ENCODE measurements at places on chromosomes 12 and 14.

DNA sequence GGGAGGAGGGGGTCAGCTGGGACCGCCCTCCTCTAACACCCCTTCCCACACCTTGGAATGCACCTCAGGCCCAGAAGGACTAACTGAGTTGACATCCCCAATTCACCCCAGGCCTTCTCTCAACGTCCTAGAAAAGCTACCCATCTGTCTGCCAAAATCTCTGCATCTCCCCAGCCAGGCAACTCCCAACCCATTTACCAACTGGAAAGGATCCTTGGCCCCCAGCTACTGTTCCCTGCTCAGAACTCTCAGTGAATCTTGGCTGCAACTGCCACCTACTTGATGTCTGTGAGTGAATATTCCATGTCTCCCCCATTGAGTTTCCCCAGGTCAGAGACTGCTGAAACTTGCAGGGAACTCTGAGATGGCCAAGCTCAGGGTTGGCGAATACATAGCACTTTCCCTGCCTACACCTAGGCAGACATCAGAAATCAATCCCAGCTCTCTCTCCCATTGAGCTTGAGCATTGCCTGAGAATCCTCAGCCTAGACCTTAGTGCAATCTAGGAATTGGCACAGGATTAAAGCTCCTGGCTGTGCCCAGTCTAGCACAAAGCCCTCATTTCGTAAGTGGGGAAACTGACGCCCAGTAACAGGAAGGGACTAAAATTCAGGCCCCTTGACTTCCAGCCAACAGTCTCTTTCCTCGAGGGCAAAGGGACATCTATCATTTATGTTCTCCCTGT is 71.9 kb upstream of the NCOR2 start:
- DNase-seq, result no peak

DNA sequence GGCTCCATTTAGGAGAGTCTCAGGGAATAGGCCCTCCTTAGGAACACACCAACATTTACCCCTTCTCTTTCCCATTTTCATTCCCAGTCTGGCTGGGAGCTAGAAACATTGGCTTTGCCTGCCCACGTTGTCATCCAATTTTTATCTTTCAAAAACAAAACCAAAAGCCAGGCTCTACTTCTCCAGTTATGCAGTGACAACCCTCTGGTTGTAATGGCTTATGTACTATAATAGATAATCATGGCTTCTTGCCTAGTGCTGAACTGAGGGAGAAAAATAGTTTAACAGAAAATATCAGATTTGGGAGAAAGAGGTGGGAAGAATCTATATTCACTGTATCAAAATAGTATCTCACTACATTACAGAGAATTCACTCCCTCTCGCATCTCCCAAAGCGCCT is 32.1 kb upstream of the IL22 start:
- DNase-seq, result no peak

GRCh38 chr14:63345826-63346225 is 27.1 kb upstream of the GPHB5 start:
- DNase-seq, result no peak

DNA sequence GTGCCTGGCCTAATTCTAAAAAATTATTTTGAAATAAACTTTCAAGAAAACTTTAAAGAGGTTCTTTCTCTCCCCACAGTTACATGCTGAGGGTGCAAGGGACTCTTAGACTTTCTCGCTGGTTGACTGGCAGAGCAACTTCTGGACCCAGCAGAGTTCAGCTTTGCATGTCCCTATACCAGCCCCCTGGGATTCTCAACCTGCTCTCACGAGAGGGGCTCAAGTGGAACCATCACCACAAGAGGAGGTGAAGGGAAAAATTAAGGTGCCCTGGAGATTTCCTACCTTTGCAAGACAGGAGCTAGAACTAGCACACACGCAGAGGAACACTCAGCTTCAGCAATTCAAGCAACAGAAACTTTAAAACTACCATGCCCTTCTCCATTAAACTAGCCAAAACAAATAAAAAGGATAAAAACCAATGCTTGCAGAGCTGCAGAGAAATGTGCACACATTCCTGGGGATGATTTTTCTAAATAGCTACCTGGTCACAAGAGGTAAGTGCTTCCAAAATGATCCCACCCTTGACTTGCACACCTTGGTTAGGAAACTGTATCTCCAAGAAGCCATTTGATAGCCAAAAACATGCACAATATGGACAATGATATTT is 2.5 kb downstream of the HVCN1 start:
- no peak for DNase-seq

DNA sequence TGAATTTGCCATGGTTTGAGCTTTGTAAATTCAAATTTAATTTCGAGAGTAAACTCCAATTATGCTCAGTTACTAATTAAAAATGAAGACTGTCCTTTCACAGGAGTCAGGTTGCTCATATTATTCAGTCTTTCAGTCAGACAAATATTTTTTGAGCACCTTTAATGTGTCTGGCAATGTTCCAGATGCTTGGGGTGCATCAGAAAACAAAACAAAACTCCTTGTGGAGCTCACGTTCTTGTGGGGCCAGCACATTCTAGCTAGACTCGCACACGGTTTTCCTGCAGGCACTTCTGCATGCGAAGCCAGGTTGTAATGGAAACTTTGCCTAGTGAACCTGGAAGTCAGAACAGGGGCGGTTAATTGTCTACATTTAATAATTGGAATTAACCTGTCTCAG is 64.0 kb upstream of the ATF1 start:
- no peak for DNase-seq

GRCh38 chr14:36619853-36620252 is 37.4 kb upstream of the NKX2-8 start:
- no peak for DNase-seq

DNA sequence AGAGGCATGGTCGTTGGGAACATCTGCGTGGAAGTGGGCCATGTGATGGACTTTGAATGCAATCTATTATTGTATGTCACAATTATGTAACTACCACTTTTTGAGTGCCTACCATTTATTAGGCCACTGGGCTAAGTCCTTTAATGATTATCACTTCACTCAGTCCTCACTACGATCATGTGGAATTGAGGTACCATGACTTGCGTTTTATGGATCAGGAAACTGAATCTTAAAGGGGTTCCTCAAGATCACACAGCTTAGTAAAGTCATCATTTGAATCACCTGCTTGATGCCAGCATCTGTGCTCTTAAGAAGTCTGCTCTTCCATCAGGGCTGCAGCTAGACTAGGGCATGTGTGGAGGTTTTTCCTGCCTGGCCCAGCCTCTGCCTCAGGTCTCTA is 136.7 kb downstream of the DAD1 start:
- no peak for DNase-seq

DNA sequence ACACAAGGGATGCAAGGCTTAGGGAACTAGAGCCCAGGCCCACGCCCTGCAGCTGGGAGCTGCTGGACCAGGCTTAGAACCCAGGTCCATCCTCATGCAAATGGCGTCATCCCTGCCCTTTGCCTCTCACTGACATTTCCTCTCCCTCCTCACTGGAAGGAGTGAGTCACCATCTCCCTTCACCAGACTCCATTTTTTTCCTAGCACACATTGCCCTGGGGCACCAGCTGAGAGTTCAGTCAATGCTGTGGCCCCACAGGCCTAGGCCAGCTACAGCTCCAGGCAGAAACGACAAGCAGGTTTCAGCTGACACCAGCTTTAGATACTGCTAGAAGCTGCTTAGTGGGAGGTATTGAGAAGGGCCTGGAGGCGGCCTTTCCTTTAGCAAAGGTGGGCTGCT is 98.9 kb downstream of the RIMBP2 start:
- no peak for DNase-seq

- DNase-seq, result no peak
Observed at GRCh38 chr12:45938566-45938965, 51.8 kb downstream of the SCAF11 start.

- DNase-seq, result no peak
Observed at GRCh38 chr12:120479458-120479857, 9.9 kb upstream of the SRSF9 start.

DNA sequence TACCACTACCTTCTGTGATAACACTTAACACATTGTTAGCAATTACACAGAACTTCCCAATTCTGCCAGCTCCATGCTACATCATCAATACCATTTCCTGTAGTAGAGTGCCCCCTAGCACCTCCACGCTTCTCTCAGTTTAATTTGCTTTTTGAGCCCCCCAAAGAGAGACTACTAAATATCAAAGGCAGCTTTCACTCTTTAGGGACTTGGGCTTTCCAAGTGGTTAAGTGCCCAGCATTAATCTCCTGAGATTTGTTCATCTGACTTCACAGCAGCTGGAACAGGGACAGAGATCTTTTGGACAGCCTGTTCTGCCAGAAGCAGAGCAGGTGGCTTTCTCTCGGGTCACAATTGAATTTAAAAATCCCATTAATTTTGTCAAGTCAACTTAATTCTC is 954.9 kb downstream of the DIO2 start:
- no peak for DNase-seq

- no peak for DNase-seq
Observed at GRCh38 chr12:66947119-66947518, 268.2 kb upstream of the GRIP1 start.

DNA sequence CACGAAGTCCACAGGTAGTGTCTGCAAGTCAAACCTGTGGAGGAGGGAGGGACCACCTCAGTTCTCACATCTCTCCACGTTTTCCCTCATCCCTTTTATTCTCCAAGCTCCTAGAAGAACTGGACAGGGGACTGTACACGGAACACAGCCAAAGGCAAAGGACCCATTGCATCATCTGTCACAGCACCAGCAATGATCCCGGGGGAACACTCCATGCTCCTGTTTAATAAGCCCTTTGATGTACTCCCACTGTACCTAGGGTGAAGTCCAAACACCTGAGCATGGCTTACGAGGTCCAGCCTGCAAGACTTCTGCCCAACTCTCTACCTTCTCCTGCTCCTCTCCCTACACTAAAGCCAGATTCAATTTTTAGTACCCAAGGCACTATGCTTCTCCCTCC is 26.5 kb downstream of the PRPF40B start:
- DNase-seq, result no peak

DNA sequence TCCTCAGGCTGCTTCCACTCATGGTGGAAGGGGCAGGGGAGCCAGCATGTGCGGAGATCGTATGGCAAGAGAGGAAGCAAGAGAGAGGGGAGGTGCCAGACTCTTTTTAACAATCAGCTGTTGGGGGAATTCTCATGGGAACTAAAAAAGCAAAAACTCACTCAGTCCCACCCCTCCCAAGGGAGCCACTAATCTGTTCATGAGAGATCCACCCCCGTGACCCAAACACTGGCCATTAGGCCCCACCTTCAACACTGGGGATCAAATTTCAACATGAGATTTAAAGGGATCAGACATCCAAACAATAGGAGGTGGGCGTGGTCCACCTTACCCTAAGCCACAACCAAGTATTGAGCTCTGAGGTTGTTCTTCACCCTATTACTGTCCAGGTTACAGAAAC is 375.1 kb downstream of the GRIN2B start:
- no peak for DNase-seq

GRCh38 chr12:68240975-68241374 is 12.4 kb downstream of the IL22 start:
- DNase-seq, result peak; percentile 5

DNA sequence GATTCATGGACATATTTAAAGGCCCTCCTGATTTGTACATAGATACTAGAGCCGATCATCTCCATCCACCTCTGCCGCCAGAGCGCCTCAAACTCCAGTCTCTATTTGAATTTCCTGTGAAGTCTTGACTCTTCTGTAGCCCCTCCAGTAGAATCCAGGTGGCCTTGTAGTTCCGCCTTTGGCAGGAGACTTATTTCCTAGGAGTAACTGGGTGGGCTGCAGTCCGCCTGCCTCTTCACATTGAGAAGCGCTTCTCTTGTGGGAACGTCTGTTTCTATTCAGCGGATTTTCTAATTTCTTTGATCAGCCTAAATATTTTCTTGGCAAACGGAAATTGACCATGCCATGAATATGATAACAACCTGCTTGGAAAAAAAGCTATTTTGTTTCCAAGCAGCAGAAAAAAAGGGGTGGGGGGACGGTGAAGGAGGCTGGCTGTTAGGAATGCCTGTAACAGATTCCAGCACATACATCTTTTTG is 9.0 kb upstream of the SIX1 start:
- no peak for DNase-seq

- no peak for DNase-seq
Observed at GRCh38 chr12:1965916-1966315, 38.3 kb downstream of the DCP1B start.

DNA sequence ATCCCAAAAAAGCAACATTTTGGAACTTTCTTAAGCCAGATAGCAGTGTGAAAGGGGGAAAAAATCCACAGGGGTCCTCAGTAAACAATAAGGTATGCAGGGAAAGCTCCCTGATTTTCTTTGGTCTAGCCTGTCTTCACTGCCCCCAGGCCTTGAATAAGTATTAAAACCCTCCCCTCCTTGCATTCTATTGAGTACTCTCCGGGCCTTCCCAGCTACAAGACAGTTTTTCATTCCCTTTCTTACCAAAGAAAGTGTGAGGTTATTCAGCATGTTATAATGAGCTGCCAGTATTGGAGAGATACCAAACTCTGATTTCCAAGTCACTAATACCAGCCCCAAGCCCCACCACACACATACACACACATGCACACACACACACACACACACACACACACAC is 59.8 kb upstream of the KIF21A start:
- no peak for DNase-seq

GRCh38 chr12:110590806-110591326 is 7.7 kb upstream of the PPTC7 start:
- no peak for DNase-seq

DNA sequence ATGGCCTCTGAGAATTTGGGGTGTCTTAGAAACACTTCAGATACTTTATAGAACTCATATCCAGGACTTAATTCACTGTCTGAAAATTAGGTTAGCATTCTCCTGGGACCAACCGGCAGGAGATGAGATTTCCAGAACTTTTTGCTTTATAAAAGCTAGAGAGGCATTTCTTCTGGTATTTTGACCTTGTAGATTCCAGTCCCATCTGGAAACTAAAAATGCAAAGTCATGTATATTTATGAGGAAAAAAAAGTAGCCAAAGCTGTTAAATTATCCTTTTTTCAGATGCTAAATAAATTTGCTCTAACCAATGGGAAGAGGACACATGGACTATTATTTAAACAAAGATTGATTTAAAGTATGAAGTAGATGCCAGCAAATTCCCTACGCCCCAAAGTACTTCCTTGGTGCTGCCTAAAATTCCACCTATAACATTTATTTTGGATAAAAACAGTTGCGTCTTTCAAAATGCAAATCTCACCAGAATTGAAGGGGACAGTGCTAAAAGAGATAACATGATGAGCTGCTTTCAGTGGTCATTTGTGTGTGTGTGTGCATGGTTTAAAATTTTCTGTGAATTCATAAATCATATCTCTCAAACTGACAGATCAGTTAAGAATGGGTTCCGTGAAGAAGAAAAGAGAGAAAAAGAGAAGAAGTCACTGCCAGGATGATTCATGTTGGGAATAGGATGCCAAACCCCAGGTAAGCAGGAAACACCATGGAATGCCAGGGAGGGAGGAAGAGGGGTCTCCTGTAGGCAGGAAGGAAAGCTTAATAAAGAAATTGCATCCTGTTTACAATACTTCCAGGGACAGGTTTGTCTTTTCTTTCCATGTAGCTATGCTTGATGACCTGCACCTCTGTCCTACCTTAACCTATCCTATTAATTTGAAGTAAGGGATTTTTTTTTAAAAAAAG is 97.7 kb upstream of the RGS6 start:
- no peak for DNase-seq

GRCh38 chr12:10283027-10283426 is 24.6 kb upstream of the KLRD1 start:
- DNase-seq, result no peak

GRCh38 chr14:62206456-62206855 is 444.2 kb downstream of the SNAPC1 start:
- DNase-seq, result no peak

GRCh38 chr14:103558071-103558882 is 4.2 kb downstream of the BAG5 start:
- DNase-seq, result no peak

- DNase-seq, result no peak
Observed at GRCh38 chr12:46832130-46832704, 6.4 kb upstream of the SLC38A4 start.

GRCh38 chr12:77213319-77213718 is 147.9 kb upstream of the E2F7 start:
- DNase-seq, result no peak

Data from anterior cingulate cortex (tissue), 58 donors.